NCI-H460 (cell line): ENCODE measurements at places on chromosomes 7 and 10. TPM values are rescaled to one million over a fixed set of nuclear protein-coding genes. Genes with fewer than 3 reads are reported as not detected.

GRCh38 chr7:49660170-49660783, 113.2 kb upstream of the VWC2 start:
- DNase-seq = no peak

DNA sequence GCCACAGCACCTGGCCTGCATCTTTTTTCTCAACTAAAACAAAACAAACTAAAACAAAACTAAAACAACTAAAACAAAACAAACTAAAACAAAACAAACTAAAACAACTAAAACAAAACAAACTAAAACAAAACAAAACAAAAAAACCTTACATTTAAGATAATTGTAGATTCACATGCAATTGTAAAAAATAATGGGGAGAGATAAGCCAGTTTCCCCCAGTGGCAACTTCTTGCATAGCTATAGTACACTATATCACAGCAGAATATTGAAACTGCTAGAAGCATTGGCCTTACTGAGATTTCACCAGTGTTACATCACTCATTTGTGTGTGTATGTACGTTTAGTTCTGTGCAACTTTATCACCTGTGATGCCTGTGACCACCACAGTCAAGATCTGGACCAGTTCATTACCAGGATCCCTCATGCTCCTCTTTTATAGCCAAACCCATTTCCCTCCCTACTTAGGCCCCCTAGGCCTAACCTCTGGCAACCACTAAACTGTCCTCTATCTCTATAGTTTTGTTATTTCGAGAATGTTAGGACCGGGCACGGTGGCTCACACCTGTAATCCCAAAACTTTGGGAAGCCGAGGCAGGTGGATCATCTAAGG, 9.3 kb downstream of the FXYD4 start:
- peak; percentile 89 for DNase-seq

Gene FAM131B
- total RNA-seq = 0.06 and 0.10 TPM in 2 replicates

Gene C7orf33
- total RNA-seq = not detected in 2 replicates
